ENCODE measurements at places on chromosomes 1 and 21.

DNA sequence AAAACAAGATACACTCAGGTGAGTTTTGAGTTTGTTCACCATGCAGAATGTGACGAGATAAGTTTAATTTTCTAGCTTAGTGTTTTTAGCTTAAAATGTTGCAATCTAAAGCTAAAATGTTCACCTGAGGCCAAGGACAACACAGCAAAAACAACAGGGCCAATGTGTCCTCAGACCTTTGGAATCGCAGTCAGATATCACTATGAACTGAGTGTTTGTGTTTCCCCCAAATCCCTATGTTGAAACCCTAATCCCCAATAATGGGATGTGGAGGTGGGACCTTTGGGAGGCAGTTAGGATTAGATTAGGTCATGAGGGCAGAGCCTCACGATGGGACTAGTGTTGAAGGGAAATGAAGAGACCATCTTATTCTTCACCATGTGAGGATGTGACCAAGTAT is 144.4 kb downstream of the GABPA start:
- no peak for DNase-seq

- no peak for DNase-seq
Measured at GRCh38 chr1:49340576-49340975, 563.9 kb upstream of the BEND5 start.

DNA sequence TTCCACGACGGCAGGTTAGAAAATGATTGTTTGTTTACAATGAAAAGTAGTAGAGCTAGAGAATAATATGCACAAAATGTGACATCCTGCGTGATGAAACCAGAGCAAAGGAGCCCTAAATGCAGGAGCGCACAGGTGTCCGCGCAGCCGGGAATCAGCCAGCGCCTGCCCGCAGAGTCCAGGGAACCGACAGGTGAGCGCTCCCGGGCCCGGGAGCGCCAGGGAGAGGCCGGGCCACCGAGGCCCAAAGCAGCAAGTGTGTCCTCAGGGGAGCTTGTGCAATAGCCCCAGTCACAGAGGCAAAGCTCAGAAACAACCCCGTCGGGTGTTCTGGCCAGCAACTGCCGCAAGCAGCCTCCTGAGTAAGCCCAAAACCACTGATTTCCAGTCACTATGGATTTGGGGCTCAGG is 789 bp upstream of the GALE start:
- DNase-seq, result no peak

- DNase-seq, result no peak
Measured at GRCh38 chr1:234725177-234726132, 115.5 kb upstream of the IRF2BP2 start.

DNA sequence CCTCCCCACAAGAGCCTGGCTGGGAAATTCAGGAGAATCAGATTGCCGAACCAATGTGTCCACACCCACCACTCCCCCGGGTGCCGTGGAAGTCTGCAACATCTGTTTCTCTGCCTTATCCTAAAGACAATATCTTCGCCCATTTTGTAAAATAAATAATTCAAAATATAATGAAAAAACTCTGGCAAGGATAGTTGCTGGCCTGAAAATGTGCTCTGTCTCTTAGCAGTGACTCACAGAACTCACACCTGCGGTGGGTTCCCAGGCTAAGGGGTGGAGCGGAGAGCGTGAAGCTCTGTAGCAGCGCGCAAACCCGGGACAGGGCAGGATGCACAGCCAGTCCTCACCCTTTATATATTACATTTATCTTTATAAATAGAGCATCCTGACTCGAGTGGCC is 99.9 kb downstream of the COLGALT2 start:
- DNase-seq, result no peak

All from fibroblast of skin of abdomen (primary cell).